H1 (cell line): ENCODE measurements at places on chromosomes 16 and 17. TPM values are rescaled to one million over a fixed set of nuclear protein-coding genes. Genes with fewer than 3 reads are reported as not detected.
A peak's percentile ranks its signal among the peaks of the same experiment; 100 is the strongest.

- no peak overlapping the region for H3K4me3 ChIP-seq
- no peaks in the 10 kb centered on the region for H3K36me3 ChIP-seq
- H3K4me1 ChIP-seq = no peaks in the 10 kb centered on the region
- DNase-seq = no peak
- H3K27ac ChIP-seq = no peak overlapping the region
- H3K27me3 ChIP-seq = peaks cover 1% of the 10 kb centered on the region
Measured at GRCh38 chr16:75770051-75770450, 43.8 kb upstream of the CPHXL start.

DNA sequence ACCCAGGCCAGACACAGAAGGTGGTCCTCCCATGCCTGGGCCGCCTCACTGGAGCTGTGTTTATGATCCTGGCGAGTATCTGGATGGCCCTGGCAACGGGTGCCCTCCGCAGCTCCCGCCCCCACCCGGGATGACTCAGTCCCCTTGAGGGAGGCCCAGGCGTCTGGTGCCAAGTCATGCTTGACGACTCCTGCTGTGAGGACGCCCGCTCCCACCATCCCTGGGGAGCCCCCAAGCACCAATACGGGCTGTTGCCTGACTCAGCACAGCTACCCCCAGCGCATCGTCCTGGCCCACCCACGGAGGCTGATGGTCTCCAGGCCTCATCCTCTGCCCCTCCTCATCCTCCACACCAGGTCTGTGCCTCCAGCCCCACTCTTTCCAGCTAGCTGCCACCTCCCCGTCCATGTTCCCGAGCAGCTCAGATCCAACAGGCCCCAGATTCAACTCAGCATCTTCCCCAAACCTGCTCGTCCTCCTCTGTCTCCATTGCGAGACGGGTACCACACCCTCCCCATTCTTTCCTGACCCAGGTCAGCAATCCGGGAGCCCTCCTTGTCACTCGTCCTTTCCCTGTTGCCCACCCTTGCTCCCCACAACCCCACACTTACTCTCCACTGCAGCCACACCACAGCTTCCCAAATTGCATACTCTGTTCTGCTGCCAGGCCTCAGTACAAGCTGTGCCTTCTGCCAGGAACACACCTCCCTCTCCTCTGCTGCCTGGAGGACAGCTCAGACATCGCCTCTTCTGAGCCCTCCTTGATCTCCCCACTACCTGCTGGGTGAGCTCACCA is 2.6 kb downstream of the CAMKK1 start:
- H3K4me3 ChIP-seq = no peak overlapping the region
- peaks cover under 1% of the 10 kb centered on the region; the same call in 1 of the 2 replicates for H3K36me3 ChIP-seq
- H3K27me3 ChIP-seq = peaks cover 6% of the 10 kb centered on the region; the same call in 1 of the 2 replicates
- H3K27ac ChIP-seq = no peak overlapping the region
- peaks cover 6% of the 10 kb centered on the region for H3K4me1 ChIP-seq
- no peak for DNase-seq

GRCh38 chr16:24681793-24682192 is 47.7 kb upstream of the TNRC6A start:
- H3K27ac ChIP-seq = no peak overlapping the region
- no peak overlapping the region for H3K4me3 ChIP-seq
- H3K36me3 ChIP-seq = no peaks in the 10 kb centered on the region
- H3K27me3 ChIP-seq = no peaks in the 10 kb centered on the region

DNA sequence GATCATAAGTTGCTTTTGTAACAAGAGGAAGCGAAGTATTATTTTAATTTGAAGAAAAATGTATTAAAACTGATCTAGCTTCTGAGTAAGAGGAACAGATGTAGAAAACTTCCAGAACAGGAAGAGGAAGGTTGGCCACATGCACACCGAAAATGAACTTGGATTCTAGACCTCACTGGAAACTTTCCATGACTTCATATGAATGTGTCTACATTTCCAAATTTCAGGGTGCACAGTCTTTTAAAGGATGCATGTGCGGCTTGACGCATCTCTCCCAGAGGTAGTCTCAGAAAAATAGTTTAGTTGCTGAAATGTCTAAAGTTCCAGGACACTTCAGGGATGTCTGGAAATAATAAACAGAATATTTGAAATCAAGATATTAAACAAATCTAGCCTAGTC is 275.1 kb upstream of the MYOCD start:
- H3K27me3 ChIP-seq = no peaks in the 10 kb centered on the region
- DNase-seq = no peak
- no peak overlapping the region for H3K27ac ChIP-seq
- H3K36me3 ChIP-seq = no peaks in the 10 kb centered on the region
- H3K4me3 ChIP-seq = no peak overlapping the region

GRCh38 chr16:22313876-22314470 is 16.8 kb downstream of the POLR3E start:
- H3K27me3 ChIP-seq = no peaks in the 10 kb centered on the region
- no peak overlapping the region for H3K4me3 ChIP-seq
- no peaks in the 10 kb centered on the region for H3K4me1 ChIP-seq
- no peak for DNase-seq
- H3K36me3 ChIP-seq = peaks cover 53% of the 10 kb centered on the region

- H3K27me3 ChIP-seq = no peaks in the 10 kb centered on the region
- peaks cover 11% of the 10 kb centered on the region for H3K36me3 ChIP-seq
- no peaks in the 10 kb centered on the region for H3K4me1 ChIP-seq
- H3K27ac ChIP-seq = no peak overlapping the region
- no peak for DNase-seq
Measured at GRCh38 chr16:66740010-66740409, 11.4 kb downstream of the DYNC1LI2 start.

HSD3B7 gene
- 2.9 and 3.1 TPM in 2 replicates for total RNA-seq

UTP18 gene
- 79.6 and 85.7 TPM in 2 replicates for total RNA-seq

- no peak overlapping the region for H3K27ac ChIP-seq
- peaks cover 23% of the 10 kb centered on the region for H3K36me3 ChIP-seq
- H3K4me3 ChIP-seq = no peak overlapping the region
- no peaks in the 10 kb centered on the region for H3K4me1 ChIP-seq
Measured at GRCh38 chr16:23071196-23072083, 77.8 kb downstream of the USP31 start.

KCNH6 gene
- 1.8 TPM in 2 replicates for total RNA-seq

DNA sequence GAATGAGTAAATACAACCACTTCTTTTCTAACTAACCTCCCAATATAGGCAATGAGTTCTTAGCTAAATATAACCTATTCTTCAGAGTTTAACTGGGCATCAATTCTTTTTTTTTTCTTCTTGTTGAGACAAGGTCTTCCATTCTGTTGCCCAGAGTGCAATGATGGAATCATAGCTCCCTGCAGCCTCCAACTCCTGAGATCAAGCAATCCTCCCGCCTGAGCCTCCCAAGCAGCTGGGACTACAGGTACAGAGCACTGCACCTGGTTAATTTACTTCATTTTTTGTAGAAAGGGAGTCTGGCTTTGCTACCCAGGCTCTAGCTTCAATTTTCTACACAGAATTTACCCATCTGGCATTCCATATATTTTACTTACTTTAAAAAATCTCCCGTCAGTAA is 1.1 kb downstream of the METTL16 start:
- H3K27me3 ChIP-seq = no peaks in the 10 kb centered on the region
- no peak for DNase-seq
- no peak overlapping the region for H3K27ac ChIP-seq
- H3K4me1 ChIP-seq = no peaks in the 10 kb centered on the region; the same call in 1 of the 2 replicates
- H3K4me3 ChIP-seq = peak overlapping the region; percentile 100

DNA sequence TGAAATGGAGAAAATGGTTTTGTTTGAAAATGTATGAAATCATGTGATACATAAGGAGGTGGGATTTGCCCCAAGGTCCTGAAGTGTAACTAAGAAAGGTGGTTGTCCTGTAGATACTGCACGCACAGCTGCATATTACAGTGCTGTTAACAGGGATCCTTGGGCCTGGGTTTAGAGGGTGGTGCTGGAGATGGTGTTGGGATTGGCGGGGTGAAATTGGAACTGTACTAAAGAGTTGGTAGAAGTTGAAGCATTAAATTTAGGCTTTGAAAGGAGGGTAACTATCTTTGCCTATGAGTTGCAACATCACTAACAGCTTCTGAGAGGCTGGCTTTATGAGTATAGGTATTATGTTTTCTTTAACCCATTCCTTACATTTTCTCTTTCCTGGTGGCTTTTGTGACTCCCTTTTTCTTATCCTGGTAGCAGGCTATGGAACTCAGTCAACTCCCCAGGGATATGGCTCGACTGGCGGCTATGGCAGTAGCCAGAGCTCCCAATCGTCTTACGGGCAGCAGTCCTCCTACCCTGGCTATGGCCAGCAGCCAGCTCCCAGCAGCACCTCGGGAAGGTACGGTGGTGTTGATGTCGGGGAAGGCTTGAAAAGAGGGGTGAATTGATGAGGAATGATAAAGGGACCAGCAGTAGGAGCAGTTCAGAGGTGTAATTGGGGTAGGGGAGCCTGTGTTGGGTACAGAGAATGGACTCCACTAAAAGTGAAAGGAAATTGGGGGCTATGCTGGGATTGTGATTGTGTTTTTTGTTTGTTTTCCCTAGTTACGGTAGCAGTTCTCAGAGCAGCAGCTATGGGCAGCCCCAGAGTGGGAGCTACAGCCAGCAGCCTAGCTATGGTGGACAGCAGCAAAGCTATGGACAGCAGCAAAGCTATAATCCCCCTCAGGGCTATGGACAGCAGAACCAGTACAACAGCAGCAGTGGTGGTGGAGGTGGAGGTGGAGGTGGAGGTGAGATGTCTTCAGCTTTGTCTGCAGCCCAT is 3.8 kb downstream of the FUS start:
- DNase-seq = no peak
- H3K36me3 ChIP-seq = peaks cover 50% of the 10 kb centered on the region
- peaks cover 5% of the 10 kb centered on the region; the same call in 1 of the 2 replicates for H3K4me1 ChIP-seq

CCDC144A gene
- total RNA-seq = 1.6 and 1.7 TPM in 2 replicates

GRCh38 chr16:75541236-75541635 is 5.3 kb upstream of the CHST5 start:
- H3K4me1 ChIP-seq = no peaks in the 10 kb centered on the region
- H3K27ac ChIP-seq = no peak overlapping the region
- no peaks in the 10 kb centered on the region for H3K36me3 ChIP-seq
- DNase-seq = no peak

KRT13 gene
- total RNA-seq = not detected in 2 replicates

GRCh38 chr17:50708050-50709000 is 611 bp upstream of the ANKRD40 start:
- peak overlapping the region; percentile 64 for H3K27ac ChIP-seq
- H3K4me1 ChIP-seq = no peaks in the 10 kb centered on the region; the same call in 1 of the 2 replicates
- no peaks in the 10 kb centered on the region for H3K27me3 ChIP-seq

GRCh38 chr16:75065521-75066149 is 50.9 kb downstream of the LDHD start:
- no peak for DNase-seq
- no peaks in the 10 kb centered on the region for H3K27me3 ChIP-seq
- no peaks in the 10 kb centered on the region for H3K36me3 ChIP-seq
- H3K27ac ChIP-seq = no peak overlapping the region

GCGR gene
- 0.56 and 0.61 TPM in 2 replicates for total RNA-seq

- DNase-seq = no peak
- H3K36me3 ChIP-seq = peaks cover 33% of the 10 kb centered on the region
- H3K27ac ChIP-seq = no peak overlapping the region
- no peaks in the 10 kb centered on the region for H3K27me3 ChIP-seq
Measured at GRCh38 chr17:81916234-81917001, 1.6 kb downstream of the SIRT7 start.

GRCh38 chr17:39147221-39148185 is 3.9 kb downstream of the PLXDC1 start:
- H3K4me3 ChIP-seq = no peak overlapping the region
- peaks cover 3% of the 10 kb centered on the region for H3K27me3 ChIP-seq
- peaks cover 3% of the 10 kb centered on the region for H3K4me1 ChIP-seq
- H3K36me3 ChIP-seq = no peaks in the 10 kb centered on the region

DNA sequence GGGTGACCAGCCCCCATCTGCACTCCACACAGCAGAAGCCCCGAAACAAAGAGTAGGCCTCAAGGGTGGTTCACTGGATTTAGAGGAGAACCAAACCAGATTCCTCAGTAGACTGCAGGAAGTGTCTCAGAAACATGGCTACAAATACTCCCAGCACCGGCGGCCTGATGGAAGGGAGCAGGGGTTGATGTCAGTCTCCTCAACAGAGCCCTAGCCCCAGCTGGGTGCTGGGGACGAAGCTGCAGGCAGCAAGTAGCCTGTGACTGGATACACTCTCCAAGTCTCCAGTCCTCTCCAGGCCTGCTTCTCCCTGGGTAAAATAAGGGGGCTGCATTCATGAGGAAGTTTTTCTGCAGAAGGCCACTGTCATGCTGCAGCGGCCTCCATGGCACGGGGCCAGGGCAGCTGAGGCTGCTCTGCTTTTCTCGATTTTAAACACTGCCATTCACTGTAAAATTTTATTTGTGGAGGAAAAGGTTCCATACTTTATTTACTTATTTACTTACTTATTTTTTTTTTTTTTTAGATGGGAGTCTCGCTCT is 36.7 kb upstream of the SREBF1 start:
- H3K27ac ChIP-seq = no peak overlapping the region
- peaks cover 26% of the 10 kb centered on the region for H3K4me1 ChIP-seq
- no peak for DNase-seq
- H3K36me3 ChIP-seq = no peaks in the 10 kb centered on the region
- H3K27me3 ChIP-seq = peaks cover 2% of the 10 kb centered on the region; the same call in 1 of the 2 replicates
- H3K4me3 ChIP-seq = no peak overlapping the region

DNA sequence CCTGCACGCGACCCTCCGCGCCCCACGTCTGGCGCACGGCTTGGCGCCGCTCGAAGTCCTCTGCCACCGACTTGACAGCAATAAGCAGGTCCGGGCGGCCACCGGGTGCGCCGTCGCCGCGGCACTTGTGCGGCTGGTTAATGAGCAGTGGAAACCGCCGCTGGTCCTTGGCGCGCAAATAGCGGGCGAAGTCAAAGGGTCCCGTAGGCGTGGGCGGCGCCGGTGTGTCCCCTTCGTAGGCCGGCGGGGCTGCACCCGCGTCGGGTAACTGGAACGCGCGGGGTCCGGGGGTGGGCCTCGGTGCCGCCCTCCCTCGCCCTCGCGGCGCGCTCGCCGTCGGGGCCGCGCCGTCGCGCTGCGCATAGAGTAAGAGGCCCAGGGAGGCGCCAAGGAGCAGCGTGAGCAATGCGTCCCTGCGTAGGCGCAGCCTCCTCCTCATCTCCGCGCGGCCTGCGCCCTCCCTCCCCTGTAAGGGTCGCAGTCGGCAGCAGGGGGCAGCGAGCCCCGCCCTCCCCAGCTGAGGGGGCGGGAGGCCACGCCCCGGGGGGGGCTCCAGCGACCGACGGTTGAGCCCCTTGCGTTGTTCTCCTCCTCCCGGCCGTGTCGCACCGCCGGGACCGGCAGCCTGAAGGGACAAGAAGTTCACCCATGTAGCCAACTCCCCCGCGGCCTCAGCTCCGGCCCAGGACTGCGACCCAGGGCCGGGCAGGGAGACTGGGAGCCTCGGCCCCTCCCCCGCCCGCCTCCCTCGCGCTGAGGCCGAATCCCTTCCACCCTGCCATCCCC is 558 bp downstream of the B3GNT9 start:
- peaks cover 9% of the 10 kb centered on the region for H3K4me1 ChIP-seq
- DNase-seq = no peak

DNA sequence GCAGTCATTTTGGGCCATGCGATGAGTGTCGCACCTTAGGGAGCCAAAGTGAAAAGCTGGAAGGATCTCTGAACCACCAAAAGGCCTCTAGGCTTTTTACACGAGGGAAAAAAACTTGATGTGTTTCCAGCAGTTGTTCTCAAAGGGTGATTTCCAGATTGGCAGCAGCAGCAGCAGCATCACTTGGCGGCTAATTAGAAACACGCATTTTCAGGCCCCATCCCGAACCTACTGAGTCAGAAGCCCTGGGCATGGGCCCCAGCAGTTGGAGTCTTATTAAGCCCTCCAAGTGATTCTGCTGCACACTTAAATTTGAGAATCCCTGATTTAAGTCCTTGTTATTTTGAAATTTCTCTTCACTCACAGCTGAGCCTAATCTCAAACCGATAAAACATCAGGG is 25.3 kb upstream of the PYY start:
- peaks cover 3% of the 10 kb centered on the region; the same call in 1 of the 2 replicates for H3K27me3 ChIP-seq
- H3K27ac ChIP-seq = no peak overlapping the region
- H3K36me3 ChIP-seq = no peaks in the 10 kb centered on the region
- no peak overlapping the region for H3K4me3 ChIP-seq
- no peaks in the 10 kb centered on the region for H3K4me1 ChIP-seq
